ENCODE measurements at places on chromosomes 7 and 10.

- DNase-seq: no peak
These were observed 70.5 kb upstream of the INSIG1 start for GRCh38 chr7:155227004-155227787.

DNA sequence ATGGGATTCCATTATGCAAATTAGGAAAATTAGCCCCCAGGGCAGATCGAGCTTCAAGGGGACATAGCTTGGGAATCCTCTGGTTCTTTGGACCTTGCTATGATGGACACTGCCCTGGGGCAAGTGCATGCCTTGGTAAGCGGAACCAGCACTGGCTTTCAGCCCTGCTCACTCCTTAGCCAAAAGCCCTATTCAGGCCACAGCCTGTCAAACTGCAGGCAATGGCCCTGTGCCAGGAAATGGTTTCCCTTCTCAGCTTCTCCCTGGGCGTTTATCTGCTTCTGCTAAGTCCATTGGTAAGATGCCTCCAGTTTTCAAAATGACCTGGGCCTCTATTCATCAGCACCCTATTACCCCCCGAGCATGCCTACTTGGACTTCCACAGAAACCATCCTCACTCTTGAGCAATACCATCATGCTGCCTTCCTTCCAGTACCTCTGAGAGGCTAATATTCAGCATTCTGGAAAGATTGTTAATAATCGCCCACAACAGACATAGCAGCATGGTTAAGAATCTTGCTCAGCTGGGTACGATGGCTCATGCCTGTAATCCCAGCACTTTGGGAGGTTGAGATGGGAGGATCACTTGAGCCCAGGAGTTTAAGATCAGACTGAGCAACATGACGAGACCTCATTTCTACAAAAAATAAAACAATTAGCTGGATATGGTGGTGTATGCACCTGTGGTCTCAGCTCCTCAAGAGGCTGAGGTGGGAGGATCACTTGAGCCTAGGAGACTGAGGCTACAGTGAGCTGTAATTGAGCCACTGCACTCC lies 918.6 kb upstream of the AUTS2 start:
- no peak for DNase-seq

- no peak for DNase-seq
These were observed 9.9 kb downstream of the PIP4K2A start for GRCh38 chr10:22704471-22704911.

GRCh38 chr10:98041352-98042043 lies 11.1 kb upstream of the CRTAC1 start:
- peak; percentile 7 for DNase-seq

- DNase-seq: no peak
These were observed 23.4 kb upstream of the ARHGAP12 start for GRCh38 chr10:31952066-31952465.

DNA sequence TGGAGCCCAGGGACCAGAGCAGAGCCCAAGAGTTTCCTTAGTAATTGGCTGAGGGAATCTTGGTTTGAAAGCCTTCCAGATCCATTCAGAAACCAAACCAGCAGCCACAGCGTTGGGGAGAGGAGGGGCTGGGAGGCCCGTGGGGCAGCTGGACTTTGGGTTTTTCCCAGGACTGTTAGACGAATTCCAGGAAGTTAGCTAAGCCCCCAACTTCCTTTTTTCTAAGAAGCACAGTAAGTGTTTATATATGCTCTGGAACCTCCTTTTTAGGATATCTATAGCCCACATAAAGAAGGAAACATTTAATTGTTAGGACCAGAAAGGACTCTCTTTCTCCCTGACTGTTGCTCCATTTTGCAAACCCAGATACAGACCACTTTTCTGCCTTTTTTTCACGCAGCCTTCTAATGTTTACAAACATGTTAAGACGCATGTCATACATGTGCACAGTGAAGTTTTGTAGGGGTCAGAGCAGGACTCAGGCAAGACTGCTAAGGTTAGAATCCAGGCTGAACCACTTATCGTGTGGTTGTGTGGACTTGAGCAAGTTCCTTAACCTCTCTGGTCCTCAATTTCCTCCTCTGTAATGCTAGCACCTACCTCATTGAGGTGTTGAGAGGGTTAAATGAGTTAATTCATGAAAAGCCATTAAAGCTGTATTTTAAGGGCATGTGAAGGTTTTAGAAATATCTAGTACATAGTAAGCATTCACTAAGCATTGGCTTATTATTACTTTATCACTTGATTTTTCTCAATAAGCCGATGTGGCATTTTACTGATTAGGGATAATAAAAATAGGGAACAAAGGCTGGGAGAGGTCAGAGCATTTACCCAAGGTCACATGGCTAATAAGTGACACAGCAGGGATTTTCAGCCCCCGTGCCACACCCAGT lies 42.4 kb downstream of the TBATA start:
- no peak for DNase-seq

- DNase-seq: peak; percentile 5
These were observed 485 bp downstream of the ALOX5 start for GRCh38 chr10:45374350-45375052.

- DNase-seq: no peak
These were observed 809.5 kb upstream of the CELF2 start for GRCh38 chr10:10208196-10208595.

Data from activated T-helper 9 cell treated with anti-CD3 and anti-CD28 coated beads, Interleukin-2, amount 50 U/mL, for 16 hours (primary cell).